A172 (cell line): ENCODE measurements at places on chromosomes 13 and 19.
A peak's percentile ranks its signal among the peaks of the same experiment; 100 is the strongest.

GRCh38 chr19:5200844-5201243 is 139.8 kb downstream of the PTPRS start:
- DNase-seq = peak; percentile 26

- DNase-seq = no peak
These were observed 13.5 kb upstream of the TLE5 start for GRCh38 chr19:3075605-3076431.

DNA sequence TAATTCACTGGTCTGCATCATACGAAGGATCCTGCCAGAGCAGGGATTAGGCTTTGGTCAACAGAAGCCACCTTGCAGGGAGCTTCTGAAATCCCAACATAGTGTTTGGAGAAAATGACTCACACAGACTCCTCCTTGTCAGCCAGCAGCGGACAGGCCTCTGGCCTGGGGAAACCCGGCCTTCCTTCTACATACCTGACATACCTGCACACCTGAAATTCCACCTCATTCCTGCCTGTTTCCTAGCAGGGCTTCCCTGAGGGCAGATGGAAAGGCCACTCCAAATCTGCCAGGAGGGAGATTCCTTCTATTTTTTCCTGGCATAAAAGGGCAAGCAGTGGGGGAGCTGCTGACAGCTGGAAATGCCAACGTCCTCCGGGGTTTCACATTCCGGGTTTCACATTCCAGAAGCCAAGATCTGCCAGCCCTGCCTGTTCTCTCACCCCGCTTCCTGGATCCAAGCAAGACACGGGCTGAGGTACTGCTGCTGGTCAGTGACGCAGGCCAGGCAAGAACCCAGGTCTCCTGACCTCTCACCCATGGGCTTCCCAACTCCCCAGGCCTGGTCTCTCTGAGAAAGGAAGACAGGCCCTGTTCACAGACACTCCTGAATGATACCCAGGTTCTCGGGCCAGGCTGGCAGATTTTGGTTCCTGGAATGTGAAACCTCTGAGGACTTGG is 18.2 kb upstream of the IGFL1 start:
- DNase-seq = peak; percentile 74

DNA sequence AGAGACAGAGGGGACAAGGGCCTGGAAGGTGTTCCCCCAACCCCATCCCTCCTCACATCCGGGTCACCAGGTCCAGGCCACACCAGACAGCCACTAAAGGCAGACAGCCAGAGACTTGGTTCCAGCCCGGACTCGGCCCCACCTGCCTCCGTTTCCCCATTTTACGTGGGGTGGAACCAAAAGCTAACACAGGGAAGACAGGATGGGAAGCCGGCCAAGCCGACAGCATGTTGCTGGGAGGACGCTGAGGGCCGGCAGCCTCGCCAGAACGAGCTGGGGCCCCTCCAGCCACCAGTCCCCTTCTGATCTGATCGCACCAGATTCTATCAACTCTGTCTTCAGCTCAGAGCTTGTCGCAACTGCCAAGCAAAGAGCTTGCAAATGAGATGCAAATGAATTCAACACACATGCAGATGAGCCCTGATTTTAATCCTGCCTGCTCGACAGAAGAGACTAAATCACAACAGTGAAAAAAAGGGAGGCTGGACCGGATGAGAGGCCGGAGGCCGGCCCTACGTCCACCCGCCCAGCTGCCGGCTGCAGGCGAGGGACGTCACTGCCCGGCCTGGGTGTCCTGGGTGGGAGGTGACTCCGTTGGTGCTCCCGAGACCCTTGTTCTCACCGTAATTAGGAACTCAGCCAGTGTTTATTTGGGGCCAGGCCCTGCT is 17.5 kb upstream of the SHC2 start:
- no peak for DNase-seq
